Adrenal gland (tissue), 19 donors: ENCODE measurements at places on chromosomes 16 and 17. TPM values are rescaled to one million over a fixed set of nuclear protein-coding genes. Genes with fewer than 3 reads are reported as not detected.
A peak's percentile ranks its signal among the peaks of the same experiment; 100 is the strongest.

The ZG16B gene
- total RNA-seq: 1.4 TPM

DNA sequence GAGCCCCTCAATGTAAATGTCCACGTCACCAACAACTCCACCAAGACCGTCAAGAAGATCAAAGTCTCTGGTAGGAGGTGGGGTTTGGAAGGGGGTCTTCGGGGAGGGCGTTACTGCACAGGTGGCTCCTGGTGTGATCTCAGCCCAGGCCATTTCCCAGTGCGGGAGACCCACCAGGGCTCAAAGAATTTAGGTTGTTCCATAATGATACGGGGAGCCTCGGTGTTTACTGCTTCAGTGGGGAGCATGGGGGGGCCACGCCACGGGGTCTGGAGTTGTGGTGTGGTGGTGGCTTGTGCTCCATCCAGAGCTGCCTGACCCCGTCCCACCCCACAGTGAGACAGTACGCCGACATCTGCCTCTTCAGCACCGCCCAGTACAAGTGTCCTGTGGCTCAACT lies 7.8 kb downstream of the ARRB2 start:
- no peaks in the 10 kb centered on the region for H3K4me1 ChIP-seq
- peaks cover 33% of the 10 kb centered on the region for H3K36me3 ChIP-seq
- H3K27me3 ChIP-seq: no peaks in the 10 kb centered on the region
- DNase-seq: no peak
- H3K4me3 ChIP-seq: no peak overlapping the region
- no peak overlapping the region for H3K27ac ChIP-seq

GRCh38 chr17:57874434-57875289 lies 24.8 kb upstream of the MRPS23 start:
- no peak overlapping the region for H3K4me3 ChIP-seq
- H3K27ac ChIP-seq: peak overlapping the region; percentile 93
- peaks cover 78% of the 10 kb centered on the region for H3K4me1 ChIP-seq
- no peaks in the 10 kb centered on the region for H3K27me3 ChIP-seq
- peak; percentile 47 for DNase-seq
- H3K36me3 ChIP-seq: peaks cover 25% of the 10 kb centered on the region

DNA sequence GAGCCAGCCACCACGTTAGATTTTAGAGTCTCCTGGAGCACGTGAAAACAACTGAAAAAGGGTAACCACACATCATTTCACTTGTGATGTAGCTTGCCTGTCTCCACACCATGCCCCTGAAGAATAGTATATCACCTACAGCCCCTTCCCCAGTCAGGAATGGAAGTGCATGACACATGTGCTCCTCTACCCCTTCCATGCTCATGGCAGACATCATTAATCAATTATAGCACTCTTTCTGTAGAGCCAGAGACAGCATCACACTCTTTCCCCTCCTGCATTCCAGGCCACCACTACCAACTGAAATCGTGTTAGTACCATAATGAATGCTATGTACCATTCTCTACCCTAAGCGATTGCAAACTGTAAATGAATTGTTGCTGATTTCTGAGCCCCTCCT lies 113.5 kb upstream of the PLCG2 start:
- H3K36me3 ChIP-seq: peaks cover 47% of the 10 kb centered on the region
- no peak overlapping the region for H3K27ac ChIP-seq
- H3K4me3 ChIP-seq: no peak overlapping the region
- peaks cover 5% of the 10 kb centered on the region for H3K4me1 ChIP-seq

The WFDC1 gene
- 65.7 TPM for total RNA-seq

GRCh38 chr16:19236561-19237209 lies 48.8 kb upstream of the CLEC19A start:
- no peaks in the 10 kb centered on the region for H3K27me3 ChIP-seq
- H3K4me1 ChIP-seq: no peaks in the 10 kb centered on the region
- no peak overlapping the region for H3K27ac ChIP-seq
- DNase-seq: no peak

DNA sequence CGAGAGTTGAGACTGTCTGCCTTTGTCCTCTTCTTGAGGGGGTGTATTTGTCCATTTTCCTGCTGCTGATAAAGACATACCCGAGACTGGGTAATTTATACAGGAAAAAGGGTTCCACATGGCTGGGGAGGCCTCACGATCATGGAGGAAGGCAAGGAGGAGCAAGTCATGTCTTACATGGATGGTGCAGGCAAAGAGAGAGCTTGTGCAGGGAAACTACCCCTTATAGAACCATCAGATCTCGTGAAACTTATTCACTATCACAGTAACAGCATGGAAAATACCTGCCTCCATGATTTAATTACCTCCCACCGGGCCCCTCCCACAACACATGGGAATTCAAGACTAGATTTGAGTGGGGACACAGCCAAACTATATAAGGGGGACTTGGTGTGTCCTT lies 338.2 kb upstream of the TNRC6C start:
- no peak overlapping the region for H3K4me3 ChIP-seq
- no peaks in the 10 kb centered on the region for H3K36me3 ChIP-seq
- H3K27me3 ChIP-seq: no peaks in the 10 kb centered on the region
- H3K27ac ChIP-seq: no peak overlapping the region
- DNase-seq: no peak

DNA sequence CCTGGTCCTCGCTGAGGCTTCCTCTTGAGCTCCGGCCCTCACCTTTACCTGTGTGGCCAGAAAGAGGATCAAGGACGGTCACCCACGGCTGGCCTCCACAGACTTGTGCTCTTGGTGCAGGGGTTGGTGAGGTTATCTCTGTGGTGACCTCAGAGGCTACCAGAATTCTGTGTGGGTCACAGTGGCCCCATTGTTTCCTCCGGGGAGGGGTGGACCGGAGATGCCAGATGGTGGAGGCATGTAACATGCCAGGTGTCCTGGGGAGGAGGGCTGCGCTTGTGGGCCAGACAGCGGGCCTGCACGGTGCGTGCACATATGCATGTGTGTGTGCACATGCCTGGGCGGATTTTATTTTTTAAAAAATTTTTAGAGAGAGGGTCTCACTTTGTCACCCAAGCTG lies 6.3 kb downstream of the SGCA start:
- H3K4me3 ChIP-seq: no peak overlapping the region
- no peak overlapping the region for H3K27ac ChIP-seq
- H3K27me3 ChIP-seq: no peaks in the 10 kb centered on the region
- no peaks in the 10 kb centered on the region for H3K4me1 ChIP-seq
- DNase-seq: no peak

The KCNH6 gene
- 0.11 TPM for total RNA-seq

The OTOP2 gene
- total RNA-seq: not detected

GRCh38 chr16:77721752-77722308 lies 484 bp upstream of the NUDT7 start:
- no peaks in the 10 kb centered on the region for H3K27me3 ChIP-seq
- no peaks in the 10 kb centered on the region for H3K36me3 ChIP-seq
- DNase-seq: no peak
- peaks cover 7% of the 10 kb centered on the region for H3K4me1 ChIP-seq

GRCh38 chr17:45132572-45133463 lies 503 bp upstream of the PLCD3 start:
- peaks cover under 1% of the 10 kb centered on the region for H3K36me3 ChIP-seq
- DNase-seq: peak; percentile 92
- peak overlapping the region; percentile 87 for H3K27ac ChIP-seq

The CHD3 gene
- 90.3 TPM for total RNA-seq

- no peaks in the 10 kb centered on the region for H3K36me3 ChIP-seq
- no peak overlapping the region for H3K4me3 ChIP-seq
- peaks cover 7% of the 10 kb centered on the region for H3K4me1 ChIP-seq
- H3K27me3 ChIP-seq: peaks cover 99% of the 10 kb centered on the region
- no peak for DNase-seq
Measured at GRCh38 chr17:36942019-36942599, 4.8 kb downstream of the LHX1 start.

The NLRC5 gene
- total RNA-seq: 44.8 TPM

The SYNGR2 gene
- 65.0 TPM for total RNA-seq

GRCh38 chr16:57252148-57252721 lies 7.2 kb downstream of the ARL2BP start:
- H3K27ac ChIP-seq: no peak overlapping the region
- peaks cover 68% of the 10 kb centered on the region for H3K36me3 ChIP-seq
- no peaks in the 10 kb centered on the region for H3K4me1 ChIP-seq
- no peak overlapping the region for H3K4me3 ChIP-seq
- no peaks in the 10 kb centered on the region for H3K27me3 ChIP-seq
- DNase-seq: no peak

DNA sequence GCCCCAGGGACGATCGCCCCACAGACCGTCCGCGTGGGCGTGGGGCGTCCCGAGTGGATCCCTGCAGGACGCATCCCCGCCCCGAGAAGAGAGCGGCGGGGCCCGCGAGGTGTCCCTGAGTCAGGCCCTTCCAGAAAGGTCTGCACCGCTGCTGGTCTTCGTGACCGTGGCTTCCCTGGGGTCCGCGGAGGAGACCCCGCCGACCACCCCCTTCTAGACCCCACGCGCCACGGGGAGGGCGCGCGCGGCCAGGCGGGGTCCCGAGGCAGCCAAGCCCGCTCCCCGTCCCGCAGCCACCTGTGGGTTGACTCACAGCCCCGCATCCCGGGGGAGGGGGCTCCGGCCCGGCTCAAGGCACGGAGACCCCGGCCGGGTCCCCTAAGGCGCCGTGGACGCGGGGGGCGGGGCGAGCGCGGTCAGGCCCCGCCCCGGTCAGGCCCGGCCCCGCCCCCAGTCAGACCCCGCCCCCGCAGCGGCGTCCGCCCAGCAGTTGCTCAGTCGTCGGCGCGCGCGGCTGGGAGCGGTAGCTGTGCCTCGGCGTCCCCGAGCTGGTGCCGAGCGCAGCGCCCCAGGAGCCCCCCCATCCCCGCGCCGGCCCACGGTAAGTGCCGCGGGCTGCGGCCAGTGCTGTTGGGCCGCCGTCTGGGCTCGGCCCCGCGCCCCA lies at the start of gene BAIAP3:
Gene BAIAP3, plus strand, starts transcription at position 497 of the 664 bp plus-strand sequence. CDS start 4,905 bp downstream, outside the sequence.
- peak; percentile 63 for DNase-seq
- H3K27ac ChIP-seq: no peak within 1 kb of the TSS
- no peak within 1 kb of the TSS for H3K4me3 ChIP-seq
- H3K36me3 ChIP-seq: no peaks in the 10 kb centered on the region

The FN3K gene
- 89.8 TPM for total RNA-seq

- DNase-seq: no peak
- no peaks in the 10 kb centered on the region for H3K4me1 ChIP-seq
- H3K4me3 ChIP-seq: no peak overlapping the region
Measured at GRCh38 chr17:6323626-6324356, 111.1 kb downstream of the AIPL1 start.

GRCh38 chr17:81599719-81600486 lies 37.0 kb downstream of the NPLOC4 start:
- peak; percentile 59 for DNase-seq
- H3K4me1 ChIP-seq: peaks cover 22% of the 10 kb centered on the region
- no peak overlapping the region for H3K4me3 ChIP-seq
- H3K36me3 ChIP-seq: no peaks in the 10 kb centered on the region

DNA sequence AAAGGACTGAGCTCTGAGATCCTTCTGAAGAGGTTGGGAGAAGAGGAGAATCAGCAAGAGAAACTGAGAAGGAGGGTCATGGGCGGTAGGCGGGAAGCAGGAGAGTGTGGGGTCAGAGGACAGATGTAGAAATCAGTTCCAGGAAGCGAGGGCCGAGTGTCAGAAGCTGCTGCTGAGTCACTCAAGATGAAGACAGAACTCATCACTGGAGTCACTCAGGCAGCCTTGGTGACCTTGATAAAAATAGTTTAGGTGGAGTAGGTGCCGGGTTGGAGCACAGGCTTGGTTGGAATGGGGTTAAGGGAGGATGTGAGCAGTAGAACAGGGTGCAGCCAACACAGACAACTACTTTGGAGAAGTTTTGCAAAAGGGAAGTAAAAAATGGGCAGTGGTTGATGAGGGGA lies 6.1 kb upstream of the ITGAM start:
- H3K4me1 ChIP-seq: peaks cover 7% of the 10 kb centered on the region
- H3K36me3 ChIP-seq: no peaks in the 10 kb centered on the region
- no peak overlapping the region for H3K27ac ChIP-seq
- peaks cover 2% of the 10 kb centered on the region for H3K27me3 ChIP-seq
- DNase-seq: peak; percentile 79

The TEX14 gene
- total RNA-seq: 0.17 TPM

- peak overlapping the region; percentile 18 for H3K27ac ChIP-seq
- peak; percentile 87 for DNase-seq
- H3K4me1 ChIP-seq: peaks cover 14% of the 10 kb centered on the region
- no peaks in the 10 kb centered on the region for H3K36me3 ChIP-seq
Measured at GRCh38 chr16:19086322-19087199, 19.1 kb downstream of the COQ7 start.

The ITGAL gene
- 3.0 TPM for total RNA-seq

DNA sequence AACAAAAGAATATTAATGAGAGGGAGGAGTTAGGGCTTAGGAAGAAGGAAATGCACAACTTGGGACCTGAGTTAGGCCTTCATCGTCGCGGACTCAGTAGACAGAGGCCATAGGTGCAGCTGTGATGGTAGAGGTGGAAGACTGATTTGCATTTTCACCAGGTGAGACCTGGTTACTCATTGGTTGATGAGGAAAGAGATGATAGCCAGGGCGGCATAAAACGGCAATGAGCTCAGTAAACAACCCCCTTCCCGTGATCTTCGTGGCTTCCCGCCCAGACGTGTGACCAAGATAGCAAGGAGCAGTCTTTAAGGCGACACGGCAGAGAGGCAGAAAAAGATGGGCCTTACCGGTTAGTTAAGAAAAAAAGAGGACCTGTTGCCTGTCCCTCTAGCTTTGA lies at the start of gene TMC5:
Gene TMC5, plus strand, starts transcription at position 244 of the 400 bp plus-strand sequence. CDS start 22,156 bp downstream, outside the sequence.
- no peaks in the 10 kb centered on the region for H3K36me3 ChIP-seq
- peaks cover 4% of the 10 kb centered on the region for H3K27me3 ChIP-seq
- H3K27ac ChIP-seq: no peak within 1 kb of the TSS
- H3K4me3 ChIP-seq: no peak within 1 kb of the TSS

DNA sequence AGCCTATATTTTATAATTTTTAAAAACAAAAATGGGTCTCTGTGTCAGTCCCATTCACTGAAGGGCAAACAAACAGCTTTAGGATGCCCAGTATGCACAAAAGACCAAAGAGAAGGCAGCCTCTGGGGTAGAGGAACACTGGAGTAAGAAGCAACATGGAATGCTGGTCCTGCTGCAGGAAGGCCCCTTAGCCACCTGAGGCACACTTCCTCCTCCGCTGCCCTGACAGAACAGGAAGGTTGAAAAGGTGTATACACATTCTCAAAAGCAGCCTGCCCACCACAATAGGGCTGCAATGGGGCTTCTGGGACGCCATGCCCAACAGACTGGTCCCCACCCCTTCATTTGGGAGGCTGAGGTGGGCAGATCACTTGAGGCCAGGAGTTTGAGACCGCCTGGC lies 19.5 kb downstream of the TOM1L2 start:
- no peaks in the 10 kb centered on the region for H3K36me3 ChIP-seq
- H3K4me1 ChIP-seq: peaks cover 6% of the 10 kb centered on the region
- no peaks in the 10 kb centered on the region for H3K27me3 ChIP-seq
- DNase-seq: no peak
- H3K4me3 ChIP-seq: no peak overlapping the region

GRCh38 chr16:9090101-9090959 lies 1.1 kb upstream of the HAPSTR1 start:
- H3K4me1 ChIP-seq: peaks cover 32% of the 10 kb centered on the region
- DNase-seq: peak; percentile 54
- H3K27ac ChIP-seq: peak overlapping the region; percentile 63
- H3K27me3 ChIP-seq: no peaks in the 10 kb centered on the region
- peaks cover 6% of the 10 kb centered on the region for H3K36me3 ChIP-seq

The STARD3 gene
- total RNA-seq: 85.1 TPM

- H3K27me3 ChIP-seq: no peaks in the 10 kb centered on the region
- DNase-seq: no peak
- H3K36me3 ChIP-seq: no peaks in the 10 kb centered on the region
- peaks cover 44% of the 10 kb centered on the region for H3K4me1 ChIP-seq
Measured at GRCh38 chr17:39635614-39636176, 1.2 kb upstream of the STARD3 start.
